Lower leg skin (tissue), 4 donors: ENCODE measurements at places on chromosomes 5 and 9.

GRCh38 chr5:36585701-36586100 lies 20.7 kb upstream of the SLC1A3 start:
- no peak for DNase-seq

GRCh38 chr5:180436936-180437335 lies 57.2 kb upstream of the CNOT6 start:
- no peak for DNase-seq

- DNase-seq, result no peak
Observed at GRCh38 chr9:91558395-91558794, 134.8 kb upstream of the NFIL3 start.

DNA sequence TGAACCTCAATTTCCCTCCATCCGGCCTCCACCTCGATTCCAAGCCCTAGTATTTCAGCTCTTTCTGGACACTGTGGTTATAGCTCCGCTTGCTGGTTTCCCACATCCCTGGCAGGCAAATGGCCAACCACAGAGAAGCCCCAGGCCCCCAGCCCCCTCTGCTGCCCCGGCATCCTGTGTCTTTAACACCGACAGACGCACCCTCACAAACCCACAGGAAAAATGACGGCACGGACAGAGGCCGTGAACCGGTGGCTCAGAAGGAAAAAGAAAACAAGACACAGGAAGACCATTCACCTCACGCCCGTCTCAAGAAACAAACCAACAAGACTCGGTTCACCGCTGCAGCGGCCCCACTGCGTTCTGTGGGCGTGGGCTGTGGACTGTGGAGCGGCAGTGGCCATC lies 1.5 kb upstream of the CLIC3 start:
- no peak for DNase-seq

DNA sequence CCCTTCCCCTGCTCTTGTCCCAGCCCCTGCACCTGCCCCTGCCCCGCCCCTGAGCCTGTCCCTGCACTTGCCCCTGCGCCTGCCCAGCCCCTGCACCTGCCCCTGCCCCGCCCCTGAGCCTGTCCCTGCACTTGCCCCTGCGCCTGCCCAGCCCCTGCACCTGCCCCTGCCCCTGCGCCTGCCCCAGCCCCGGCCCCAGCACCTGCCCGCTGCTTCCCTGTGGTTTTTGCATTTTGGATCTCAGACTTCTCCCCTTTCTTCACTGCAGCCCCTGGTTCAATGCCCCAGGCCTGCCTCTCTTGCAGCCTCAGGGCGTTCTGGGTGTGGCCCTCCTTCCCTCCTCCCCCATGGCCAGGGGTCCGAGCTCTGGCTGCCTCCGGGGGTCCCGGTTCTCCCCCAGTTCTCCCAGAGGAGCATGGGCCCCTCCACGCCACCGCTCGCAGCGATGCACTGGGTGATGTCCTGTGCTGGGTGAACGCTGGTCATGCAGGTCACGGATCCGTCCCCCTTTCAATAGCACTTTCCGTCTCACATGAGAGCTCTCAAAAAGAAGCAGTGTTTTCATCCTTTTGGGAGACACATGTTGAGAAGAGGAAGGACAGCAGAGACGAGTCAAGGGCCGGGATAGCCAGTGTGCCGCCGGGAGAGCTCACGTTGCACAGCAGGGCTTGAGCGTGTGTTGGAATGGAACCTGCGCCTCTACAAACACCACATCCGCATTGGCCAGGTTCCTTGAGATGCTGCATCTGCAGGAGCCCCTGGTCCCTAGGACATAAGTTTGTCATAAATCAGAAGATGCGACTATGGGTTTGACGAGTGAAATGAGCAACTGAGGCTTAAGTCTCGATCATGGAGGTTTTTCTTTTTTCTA lies 44.0 kb upstream of the IRX4 start:
- peak; percentile 72 for DNase-seq

DNA sequence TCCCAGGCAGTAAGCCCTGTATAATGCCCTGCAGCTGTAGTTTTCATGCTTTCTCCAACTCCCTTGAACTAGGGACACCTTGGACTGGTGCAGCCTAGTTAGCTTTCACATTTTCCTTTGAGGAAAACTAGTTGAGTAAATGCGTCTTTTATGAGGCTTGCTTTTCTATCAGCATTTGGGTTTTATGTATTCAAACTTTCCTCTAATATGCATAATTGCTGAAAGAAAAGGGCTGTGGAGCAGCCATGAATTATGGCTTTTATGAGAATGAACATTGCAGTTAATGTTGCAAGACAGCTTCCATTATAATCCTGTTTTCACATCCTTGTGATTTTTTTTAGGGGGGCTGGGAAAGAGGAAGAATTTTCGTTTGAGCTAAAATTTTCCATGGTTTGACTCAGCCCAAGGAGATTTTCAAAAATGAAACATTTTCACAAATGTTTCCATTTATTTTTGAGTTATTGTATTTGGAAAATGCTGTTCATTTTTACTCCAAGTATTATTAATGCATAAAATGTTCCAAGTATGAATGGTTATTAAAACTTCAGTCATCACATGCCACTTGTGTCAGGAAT lies 57.9 kb upstream of the PPP3R2 start:
- DNase-seq, result no peak

- DNase-seq, result no peak
Observed at GRCh38 chr5:7852542-7852941, 1.6 kb upstream of the CFAP90 start.

DNA sequence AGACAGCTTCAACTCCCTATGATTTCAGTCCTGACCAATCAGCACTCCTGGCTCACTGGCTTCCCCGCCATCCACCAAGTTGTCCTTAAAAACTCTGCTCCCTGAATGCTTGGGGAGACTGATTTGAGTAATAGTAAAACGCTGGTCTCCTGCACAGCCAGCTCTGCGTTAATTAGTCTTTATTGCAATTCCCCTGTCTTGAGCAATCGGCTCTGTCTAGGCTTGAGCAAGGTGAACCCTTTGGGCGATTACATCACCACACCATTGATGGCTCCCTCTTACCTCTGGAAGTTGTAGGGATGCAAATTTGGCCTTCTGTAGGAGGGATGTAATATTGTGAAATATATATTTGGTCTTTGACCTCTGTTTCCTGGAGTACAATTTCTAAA lies 2.9 kb upstream of the SLC23A1 start:
- DNase-seq, result peak; percentile 75
